ENCODE measurements at places on chromosomes 7 and 10.

DNA sequence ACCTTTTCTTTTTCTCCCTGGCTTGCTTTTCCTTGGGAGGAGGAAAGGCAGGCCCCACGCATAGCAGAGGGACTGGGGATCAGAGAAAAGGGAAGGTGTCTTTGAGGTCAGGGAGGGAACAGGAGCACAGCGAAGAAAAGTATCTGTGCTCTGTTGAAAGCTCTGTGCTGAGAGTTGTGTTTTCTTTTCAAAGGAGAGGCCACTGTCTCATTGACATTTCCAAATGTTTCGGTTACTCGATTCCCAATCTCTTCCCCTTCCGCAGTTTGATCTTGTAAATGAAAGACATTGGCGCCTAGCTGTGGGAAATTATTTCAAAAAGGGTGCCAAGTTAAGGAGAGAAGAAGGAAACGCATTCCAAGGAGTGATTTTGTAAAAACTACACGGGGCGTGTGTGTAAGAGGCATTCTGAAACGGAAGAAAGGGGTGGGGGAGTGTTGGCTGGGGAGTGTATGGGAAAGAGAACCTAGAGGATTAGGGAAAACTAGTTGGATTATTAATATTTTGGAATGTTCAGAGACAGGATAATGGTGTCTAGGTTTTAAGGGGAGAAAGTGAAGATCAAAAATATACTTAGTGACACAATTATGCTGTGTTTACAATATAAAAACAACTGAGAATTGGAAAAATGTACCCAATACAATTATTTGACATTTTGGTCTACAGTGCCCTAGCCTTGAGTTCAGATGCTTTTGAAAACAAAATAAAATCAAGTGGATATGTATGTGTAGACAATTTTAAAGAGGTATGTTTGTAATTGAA is 708 bp downstream of the KLHDC10 start:
- no peak for DNase-seq

DNA sequence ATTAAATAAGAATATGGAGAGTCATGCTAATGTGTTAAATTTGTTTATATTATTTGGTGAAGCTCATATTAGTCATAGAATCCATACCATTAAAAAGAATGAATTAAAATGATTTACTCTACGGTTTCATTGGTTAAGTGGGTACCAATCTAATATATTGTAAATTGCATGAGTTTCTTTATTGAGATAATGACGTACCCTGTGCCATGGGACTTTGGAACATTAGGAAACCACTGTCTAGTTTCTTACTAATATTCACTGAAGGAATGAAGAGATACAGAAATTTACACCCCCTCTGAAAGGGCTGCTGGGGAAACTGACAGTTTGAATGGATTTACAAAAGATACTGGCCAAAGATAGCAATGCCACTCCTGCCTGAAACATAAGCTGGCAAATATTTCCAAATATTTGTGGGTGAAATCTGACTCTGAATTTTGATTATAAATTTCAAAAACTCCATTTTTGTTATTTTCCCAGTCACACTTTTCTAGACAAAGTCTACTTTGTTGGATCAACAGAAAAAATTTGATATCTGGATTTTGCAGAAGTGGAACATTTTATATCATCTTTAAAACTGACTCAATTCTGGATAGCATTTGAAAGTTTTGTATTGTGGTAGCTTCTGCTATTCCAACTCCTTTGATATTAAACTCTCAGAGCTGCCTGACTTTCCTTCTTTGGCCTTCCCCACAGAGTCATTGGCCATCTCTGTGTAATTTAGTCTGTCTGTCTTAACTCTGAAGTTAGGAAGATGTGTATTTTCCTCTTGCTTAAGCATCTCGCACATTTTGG is 22.3 kb downstream of the MDFIC start:
- no peak for DNase-seq

DNA sequence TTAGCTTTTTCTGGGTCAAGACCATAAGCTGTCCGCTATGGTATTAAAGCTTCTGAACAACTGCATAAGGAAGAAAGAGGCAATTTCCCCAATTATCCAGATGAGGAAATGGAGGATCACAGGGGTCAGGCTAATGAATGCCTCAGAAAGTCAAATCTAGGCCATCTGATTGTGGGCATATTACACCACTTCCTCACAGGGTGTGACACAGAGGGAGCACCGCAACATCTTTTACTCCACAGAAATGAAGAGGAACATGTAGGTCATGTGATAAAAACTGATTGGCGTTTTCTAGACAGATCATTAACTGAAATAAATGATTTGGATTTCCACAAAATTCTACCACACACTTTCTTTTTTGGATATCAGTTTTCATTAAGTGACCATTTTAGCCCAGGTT is 384.4 kb downstream of the PARD3 start:
- DNase-seq: no peak

DNA sequence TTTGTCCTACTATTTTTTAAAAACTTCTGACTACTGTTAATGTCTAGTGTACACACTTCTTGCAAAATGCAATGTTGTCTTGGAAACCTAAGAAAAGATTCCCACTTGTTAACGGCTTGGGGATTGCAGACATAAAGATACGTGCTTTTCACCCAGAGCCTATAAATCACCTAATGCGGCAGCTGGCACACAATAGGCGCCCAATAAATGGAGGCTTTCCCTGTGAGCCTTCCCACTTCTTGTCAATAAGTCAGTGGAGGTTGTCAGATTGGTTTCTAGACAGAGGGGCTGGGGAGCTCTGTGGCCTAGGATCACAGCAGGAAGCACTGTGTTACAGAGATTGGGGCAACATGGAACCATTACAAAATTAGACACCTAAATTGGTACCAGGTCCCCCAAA is 74.7 kb downstream of the VSTM4 start:
- DNase-seq: no peak

All from activated effector memory CD4-positive, alpha-beta T cell treated with anti-CD3 and anti-CD28 coated beads, Interleukin-2, amount 50 U/mL, for 16 hours (primary cell).